ENCODE measurements at places on chromosomes 6 and 20. TPM values are rescaled to one million over a fixed set of nuclear protein-coding genes. Genes with fewer than 3 reads are reported as not detected.

Gene HLA-DPA1
- 141 TPM for total RNA-seq

Gene AVP
- total RNA-seq = not detected

GRCh38 chr6:37688078-37688850 is 9.4 kb downstream of the MDGA1 start:
- no peak for DNase-seq

Gene PGC
- 0.27 TPM for total RNA-seq

- DNase-seq = no peak
Observed at GRCh38 chr20:23043376-23043775, 6.1 kb downstream of the THBD start.

Gene C6orf132
- 2.6 TPM for total RNA-seq

GRCh38 chr20:59000326-59000725 is 6.7 kb downstream of the CTSZ start:
- no peak for DNase-seq

Measured in sciatic nerve (tissue), 2 donors.